ENCODE measurements at places on chromosomes 3 and 15. TPM values are rescaled to one million over a fixed set of nuclear protein-coding genes. Genes with fewer than 3 reads are reported as not detected.
A peak's percentile ranks its signal among the peaks of the same experiment; 100 is the strongest.

DNA sequence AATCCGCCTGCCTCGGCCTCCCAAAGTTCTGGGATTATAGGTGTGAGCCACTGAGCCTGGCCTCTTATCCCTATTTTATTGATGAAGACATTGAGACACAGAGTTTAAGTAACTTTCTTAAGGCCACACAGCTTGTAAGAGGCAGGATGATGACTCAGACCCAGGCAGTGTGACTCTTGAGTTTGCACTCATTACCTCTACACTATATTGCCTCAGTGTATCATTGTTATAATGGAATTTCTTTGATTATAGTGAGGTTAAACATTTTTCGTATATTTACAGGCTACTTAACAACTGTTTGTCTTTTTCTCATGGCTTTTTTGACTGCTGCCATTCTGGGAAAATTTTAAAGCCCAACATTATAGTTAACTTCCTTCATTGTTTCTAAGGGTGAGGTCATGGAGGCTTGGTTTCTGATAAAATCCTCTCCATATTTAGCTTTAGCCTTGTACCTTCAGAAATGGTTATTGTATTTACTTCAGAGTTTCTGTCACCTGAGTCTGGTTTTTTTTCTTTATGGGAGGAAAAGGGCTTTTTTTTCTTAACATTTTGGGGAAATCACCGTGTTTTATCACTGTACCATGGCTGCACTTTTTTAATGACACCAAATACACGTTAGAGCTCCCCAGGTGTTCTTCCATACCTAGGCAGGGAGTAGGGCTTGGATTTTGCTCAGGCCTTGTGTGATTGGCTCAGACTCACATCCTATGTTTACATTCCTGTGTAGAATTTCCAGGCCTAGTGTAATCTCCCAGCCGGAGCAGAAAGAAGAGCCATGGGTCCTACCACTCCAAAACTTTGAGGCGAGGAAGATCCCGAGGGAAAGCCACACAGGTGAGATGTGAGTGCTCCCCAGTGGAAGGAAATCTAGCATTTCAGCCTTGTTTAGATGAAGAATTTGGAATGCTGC lies 6.3 kb downstream of the ZNF774 start:
- no peak for DNase-seq

- DNase-seq: peak; percentile 2
Observed at GRCh38 chr15:79562403-79562815, 130.3 kb downstream of the MINAR1 start.

GRCh38 chr3:111246967-111247760 lies 175.5 kb downstream of the NECTIN3 start:
- no peak for DNase-seq

DNA sequence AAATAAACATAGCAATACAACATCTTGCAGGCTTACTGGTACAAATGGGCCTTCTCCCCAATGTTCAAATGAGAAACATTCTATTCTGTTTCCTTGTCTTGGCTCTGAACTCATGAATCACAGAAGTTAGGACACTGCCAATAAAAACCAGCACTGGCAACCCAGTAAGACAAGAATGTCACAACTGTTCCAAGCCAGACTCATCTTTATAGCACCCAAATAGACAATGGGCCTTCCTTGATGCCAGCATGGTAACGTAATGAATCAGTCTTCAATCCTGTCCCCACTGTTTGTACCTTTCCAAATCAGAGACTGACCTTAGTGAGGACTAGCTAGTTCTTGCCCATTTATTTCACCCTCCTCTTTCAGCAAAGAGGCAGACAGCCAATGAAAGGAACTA lies 14.1 kb upstream of the RPS17 start:
- DNase-seq: no peak

GRCh38 chr15:36254426-36254825 lies 325.0 kb upstream of the CDIN1 start:
- DNase-seq: no peak

- no peak for DNase-seq
Observed at GRCh38 chr3:184186902-184187207, 856 bp downstream of the ABCF3 start.

DNA sequence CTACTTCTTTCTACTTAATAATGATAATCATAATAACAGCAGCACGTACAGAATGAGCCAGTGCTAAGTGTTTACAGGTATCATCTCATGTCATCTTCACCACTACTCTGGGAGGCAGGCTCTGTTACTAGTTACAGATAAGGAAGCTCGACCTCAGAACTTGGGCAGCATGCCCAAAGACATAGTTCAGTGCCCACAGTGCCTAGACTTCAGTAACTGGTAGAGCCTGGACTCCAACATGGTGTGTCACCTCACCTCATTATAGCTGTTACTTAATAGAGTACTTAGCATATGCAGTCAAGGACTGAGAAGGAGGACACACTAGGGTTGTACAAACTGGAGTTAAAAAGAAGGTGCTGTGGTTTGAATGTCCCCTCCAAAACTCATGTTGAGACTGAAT lies 7.6 kb downstream of the GADL1 start:
- DNase-seq: no peak

DNA sequence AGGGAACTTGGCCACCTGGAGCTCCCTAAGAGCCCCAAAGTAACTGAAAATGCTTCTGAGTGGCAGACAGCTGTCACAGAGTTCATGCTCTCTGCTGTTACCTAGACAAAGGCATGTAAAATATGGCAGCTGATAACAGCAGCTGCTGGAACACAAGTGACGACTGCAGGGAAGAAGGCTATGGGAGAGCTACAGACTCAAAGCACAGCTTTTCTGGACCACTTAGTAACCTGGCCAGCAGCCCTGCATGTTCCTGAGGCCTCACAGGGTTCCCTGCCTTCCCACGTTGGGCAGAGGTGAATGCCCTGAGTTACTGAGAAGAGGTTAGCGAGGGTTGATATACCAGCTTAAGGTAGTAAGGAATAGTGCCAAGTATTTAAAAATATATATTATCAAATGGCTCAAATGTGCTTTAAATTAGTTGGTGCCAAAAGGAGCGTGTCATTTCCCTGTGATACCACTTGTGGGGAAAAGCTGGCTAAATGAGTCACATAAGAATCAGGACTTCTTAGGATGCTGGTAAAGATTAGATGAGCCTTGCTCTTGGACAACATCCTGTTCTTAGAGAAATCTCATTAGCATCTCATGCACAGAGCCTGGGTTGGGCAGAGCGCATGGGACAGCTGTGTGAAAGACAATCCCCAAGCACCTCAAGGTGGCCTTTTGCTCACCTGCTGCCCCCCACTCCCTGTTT lies 76.4 kb upstream of the SCN5A start:
- no peak for DNase-seq

- no peak for DNase-seq
Observed at GRCh38 chr3:126111566-126112475, 27.9 kb upstream of the SLC41A3 start.

DNA sequence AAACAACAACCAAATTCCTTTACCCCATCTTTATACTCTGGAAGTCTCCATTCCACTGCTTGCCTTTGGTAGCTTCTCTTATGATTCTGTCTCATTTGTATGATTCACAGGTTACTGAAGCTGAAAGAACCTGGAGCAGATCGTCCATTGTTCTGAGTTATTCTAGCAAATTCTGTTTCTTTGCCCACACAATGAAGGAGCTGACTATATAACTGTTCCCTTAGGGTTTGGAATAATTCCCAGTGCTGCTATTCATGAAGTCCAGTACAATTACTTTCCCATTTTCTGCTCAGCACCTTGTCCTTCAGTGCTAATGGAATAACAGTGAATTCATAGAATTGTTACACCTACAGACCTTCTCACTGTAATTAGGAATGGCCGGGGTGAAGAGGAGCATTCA lies 167.8 kb downstream of the CHST2 start:
- no peak for DNase-seq

GRCh38 chr3:3800685-3801493 lies 1.7 kb downstream of the LRRN1 start:
- DNase-seq: peak; percentile 60

GRCh38 chr15:68526269-68526668 lies 52.5 kb upstream of the CORO2B start:
- DNase-seq: no peak

GRCh38 chr15:95559875-95560394 lies 770.6 kb upstream of the NR2F2 start:
- DNase-seq: no peak

DNA sequence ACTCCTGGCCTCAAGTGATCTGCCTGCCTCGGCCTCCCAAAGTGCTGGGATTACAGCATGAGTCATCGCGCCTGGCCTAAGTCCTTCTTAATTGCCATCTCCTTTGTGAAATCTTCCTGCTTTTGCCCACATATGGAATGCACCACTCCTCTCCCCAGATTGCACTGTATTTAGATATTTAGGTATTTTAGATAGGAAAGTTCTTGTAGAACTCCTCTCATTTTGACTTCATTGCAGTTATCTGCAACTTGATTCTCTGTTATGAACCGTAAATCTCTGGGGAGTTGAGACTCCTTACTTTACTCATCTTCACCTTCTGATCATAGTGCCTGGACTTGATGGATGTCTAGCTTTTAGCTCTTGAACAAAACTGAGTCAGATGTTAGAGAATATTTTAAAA lies 150.7 kb downstream of the AKAP13 start:
- DNase-seq: no peak

DNA sequence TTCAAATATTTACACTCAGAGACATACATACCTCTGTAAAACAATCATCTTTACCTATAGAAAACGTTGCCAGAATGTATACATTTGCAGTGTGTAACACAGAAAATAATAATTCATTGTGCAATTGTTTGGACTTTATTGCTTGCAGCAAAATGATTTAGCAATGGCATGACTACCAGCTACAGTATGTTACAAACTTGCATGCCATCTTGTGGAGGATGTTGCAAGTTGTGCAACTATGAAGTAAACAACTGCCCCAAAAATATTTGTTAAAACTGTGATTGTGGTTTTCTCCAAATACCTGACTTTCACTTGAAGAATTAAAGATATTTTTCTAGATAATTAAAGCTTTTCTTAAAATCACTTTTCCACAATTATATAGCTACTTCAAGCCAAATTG lies 27.1 kb upstream of the C3orf49 start:
- DNase-seq: no peak

- no peak for DNase-seq
Observed at GRCh38 chr15:99102332-99103235, 2.3 kb upstream of the SYNM start.

- DNase-seq: no peak
Observed at GRCh38 chr3:69767571-69767970, 28.3 kb downstream of the MITF start.

GOLGA8A gene
- polyA plus RNA-seq: 4.1 TPM

ZNF80 gene
- not detected for polyA plus RNA-seq

CIB2 gene
- polyA plus RNA-seq: 59.5 TPM

ATP13A4 gene
- polyA plus RNA-seq: not detected

CCK gene
- polyA plus RNA-seq: 3.1 TPM

CLRN1 gene
- polyA plus RNA-seq: 0.45 TPM

MOBP gene
- not detected for polyA plus RNA-seq
